ENCODE measurements at places on chromosomes 7 and 10. TPM values are rescaled to one million over a fixed set of nuclear protein-coding genes. Genes with fewer than 3 reads are reported as not detected.

Gene NUTM2E
- total RNA-seq: 0.19 TPM

Gene IFIT1B
- not detected for total RNA-seq

Gene STEAP4
- not detected for total RNA-seq

Gene ERV3-1
- total RNA-seq: 37.9 TPM

Gene NKX1-2
- not detected for total RNA-seq

DNA sequence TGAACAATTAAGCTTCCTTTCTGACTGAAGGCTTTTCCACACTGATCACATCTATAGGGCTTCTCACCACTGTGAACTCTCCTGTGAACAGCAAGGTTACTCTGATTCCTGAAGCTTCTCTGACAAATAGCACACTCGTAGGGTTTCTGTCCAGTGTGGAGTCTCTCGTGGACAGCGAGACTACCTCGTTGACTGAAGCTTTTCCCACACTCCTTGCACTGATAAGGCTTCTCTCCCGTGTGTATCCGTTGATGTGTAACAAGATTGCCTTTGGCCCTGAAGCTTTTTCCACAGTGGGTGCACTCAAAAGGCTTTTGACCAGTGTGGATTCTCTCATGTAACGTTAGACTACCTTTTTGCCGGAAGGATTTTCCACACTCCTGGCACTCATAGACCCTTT, 4.4 kb downstream of the ZNF32 start:
- no peak for DNase-seq

GRCh38 chr10:31914370-31914769, 14.3 kb downstream of the ARHGAP12 start:
- DNase-seq: no peak

DNA sequence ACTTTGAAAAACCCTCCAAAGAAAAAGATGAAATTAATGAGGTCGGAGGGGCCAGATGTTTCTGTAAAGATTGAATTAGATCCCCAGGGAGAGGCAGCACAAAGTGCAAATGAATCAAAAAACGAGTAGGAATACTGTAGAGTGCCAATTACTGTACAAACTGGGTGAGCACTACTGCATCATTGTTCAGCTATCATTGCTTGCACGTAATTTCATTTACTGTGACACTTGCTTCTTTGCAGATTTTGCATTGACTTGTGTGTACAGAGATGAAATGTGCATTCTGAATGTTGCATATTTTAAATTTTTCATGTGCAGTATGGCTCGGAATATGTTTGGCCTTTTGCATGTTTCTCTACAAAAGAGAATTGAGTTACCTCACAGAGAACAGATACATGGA, 123.7 kb downstream of the LCOR start:
- DNase-seq: no peak

- no peak for DNase-seq
These were observed 36.4 kb downstream of the LHPP start for GRCh38 chr10:124498056-124498455.

DNA sequence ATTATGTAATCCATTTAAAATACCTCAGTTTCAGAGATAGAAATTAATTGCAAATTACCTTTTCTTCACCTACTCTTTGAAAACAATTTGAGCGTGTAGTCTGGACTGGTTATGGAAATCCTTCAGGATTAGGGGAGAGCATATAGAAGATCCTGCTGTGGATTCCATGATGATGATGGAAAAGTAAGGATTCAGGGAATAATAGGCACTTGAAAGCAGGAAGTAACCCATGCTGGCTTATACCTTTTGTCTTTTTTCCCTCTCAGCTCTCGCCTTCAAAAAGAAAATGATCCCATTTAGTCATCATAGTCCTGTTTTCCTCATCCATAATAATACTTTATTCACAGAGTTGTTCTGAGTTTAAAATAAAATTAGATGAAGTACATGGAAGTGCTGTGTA, 4.4 kb downstream of the HBP1 start:
- DNase-seq: no peak

- no peak for DNase-seq
These were observed 350.5 kb upstream of the NPSR1 start for GRCh38 chr7:34307540-34307939.

DNA sequence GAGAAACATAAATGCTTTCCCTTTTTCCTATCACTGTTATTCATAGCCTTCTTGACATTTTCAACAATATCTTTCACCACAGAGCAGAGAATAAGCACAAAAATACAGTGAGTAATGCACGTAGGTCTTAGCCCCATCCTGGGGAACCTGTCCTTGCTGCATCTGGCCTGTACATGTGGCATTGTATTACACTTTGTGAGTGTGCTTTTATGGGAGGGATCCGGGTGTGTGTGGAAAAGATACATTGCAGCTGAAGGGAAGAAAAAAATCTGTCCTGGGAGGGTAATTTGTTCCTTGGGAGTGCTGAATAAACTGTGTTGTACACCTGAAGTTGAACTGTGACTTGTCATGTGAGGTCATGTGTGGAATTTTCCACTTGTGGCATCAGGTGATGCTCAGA, 422.7 kb upstream of the LRGUK start:
- DNase-seq: no peak

DNA sequence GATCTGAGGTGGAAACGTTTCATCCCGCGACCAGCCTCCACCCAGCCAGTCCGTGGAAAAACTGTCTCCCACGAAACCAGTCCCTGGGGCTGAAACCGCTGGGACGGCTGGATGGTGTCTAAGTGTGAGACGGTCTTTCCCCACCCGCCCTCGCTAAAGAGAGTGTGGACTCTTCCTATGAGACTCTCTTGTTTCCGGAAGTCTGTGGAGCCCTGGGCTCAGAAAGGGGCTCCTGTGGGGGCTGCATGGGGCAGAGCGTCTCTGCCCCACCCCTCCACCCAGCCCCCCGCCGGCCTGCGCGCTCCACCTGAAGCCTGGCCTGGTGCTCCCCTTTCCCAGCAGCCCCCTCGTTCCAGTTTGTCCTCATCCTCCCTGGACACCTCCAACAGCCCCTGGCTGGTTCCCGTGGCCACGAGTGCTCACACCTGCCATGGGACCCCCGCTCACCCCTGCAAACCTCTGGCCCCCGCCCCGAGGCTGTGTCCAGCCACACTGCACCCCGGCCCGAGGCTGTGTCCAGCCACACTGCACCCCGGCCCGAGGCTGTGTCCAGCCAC, 28.7 kb downstream of the CFAP46 start:
- DNase-seq: no peak

GRCh38 chr7:148527717-148528168, 62.8 kb upstream of the C7orf33 start:
- DNase-seq: peak; percentile 57
